ENCODE measurements at places on chromosomes 2 and 18.

DNA sequence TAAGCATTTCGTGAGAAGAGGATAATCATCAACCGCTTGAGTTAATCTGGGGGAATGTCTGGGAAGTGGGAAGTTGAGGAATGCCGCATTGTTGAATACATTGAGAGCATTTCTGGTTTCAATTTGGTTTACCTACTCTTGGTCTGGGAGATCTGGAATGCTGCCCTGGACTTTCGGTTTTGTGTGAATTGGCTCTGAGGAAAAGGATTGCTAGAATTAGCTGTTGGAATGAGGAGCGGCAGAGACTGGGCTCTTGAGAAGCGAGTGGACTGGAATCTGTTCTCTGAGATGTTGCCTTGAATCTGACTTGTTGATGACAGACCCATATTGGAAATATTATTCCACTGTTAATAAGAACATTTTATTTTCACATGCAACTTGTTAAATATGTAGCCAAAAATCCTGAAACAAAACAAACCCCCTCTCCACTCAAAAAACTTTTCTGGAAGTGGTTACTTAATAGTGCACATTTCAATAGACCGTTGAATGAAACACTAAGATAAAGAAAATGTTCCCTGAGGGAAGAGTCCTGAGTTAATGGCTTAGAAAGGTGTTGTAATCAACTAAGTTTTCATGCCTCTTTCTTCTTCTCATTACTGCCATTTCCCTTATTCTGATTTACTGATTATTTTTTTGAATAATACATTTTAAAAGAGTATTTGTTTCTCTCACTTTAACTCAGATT, 50.8 kb downstream of the PTPRM start:
- peak; percentile 17 for DNase-seq

GRCh38 chr2:41963661-41964525, 83.9 kb upstream of the PKDCC start:
- DNase-seq, result no peak

DNA sequence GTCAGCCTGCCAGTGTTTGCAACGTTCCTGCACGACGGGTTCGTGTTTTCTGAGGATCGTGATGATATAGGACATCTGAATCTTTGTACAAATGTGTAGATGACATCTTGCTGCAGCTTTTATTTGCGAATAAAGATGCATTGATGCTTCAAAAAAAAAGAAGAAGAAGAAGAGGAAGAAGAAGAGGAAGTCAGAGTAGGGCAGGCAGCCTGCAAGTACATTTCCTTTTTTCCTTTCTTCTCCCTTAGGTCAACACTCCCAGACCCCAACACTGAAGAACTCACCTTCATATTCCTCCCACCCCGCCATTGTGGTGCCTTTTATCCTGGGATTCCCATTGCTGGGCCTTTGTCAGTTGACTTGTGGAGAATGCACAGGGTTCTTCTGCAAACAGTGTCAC, 91.5 kb downstream of the FHOD3 start:
- DNase-seq, result no peak

GRCh38 chr2:158756976-158757375, 38.1 kb upstream of the DAPL1 start:
- no peak for DNase-seq

DNA sequence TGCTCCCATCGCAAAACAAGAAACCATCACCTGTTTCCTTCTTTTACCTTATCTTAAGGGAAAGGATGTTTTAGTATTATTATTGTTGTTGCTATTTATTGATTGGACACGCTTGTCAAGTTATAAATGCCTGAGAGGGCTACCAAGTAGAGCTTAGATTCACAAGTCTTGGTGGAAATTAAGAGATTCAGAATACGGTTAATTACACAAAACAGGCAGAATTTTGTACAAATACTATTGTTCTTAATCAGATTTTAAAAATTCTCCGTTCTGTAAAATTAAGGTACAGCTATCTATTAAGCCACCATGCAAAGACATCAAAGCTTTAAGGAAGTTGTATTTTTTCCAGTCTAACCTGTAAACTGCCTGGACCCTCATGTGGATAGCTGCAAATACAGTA, 1.1 kb upstream of the ZNF521 start:
- DNase-seq, result no peak

DNA sequence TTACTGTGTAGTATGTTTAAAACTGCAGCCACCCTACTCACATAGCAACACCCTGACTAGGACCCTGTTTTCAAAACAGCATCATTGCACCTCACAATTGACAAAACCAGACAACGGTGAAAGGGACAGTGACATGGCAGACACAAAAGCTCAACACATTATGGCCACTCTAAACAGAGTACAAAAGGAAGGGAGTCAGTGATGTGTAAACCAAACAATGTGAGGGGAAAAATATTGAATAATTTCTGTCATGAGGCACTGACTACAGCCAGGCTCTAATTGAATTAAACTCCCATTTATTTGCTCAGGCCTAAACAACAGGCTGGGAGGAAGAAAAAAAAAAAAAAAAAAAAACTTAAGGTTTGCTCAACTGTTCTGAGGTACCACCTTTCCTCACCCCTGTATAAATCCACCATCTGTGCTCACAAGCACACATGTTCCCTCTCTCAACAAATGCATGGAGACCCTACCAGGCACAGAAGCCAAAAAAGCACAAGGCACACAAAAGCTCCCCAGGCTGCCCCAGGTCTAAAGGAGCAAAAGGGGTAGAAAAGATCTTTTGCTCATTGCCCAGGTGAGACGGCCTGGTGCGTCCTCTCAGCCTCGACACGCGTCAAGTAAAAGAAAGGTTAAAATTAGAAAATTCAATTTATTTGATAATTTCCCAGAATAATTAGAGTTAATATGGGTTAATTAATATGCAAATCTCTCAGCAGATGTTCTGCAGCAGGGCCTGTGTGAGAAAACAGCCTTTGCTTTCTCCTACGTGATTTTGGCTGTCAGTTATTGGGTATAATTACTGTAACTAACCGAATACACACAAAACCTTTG, 80.9 kb downstream of the ZEB2 start:
- DNase-seq, result no peak

GRCh38 chr2:46548103-46548486, 68.7 kb downstream of the TMEM247 start:
- no peak for DNase-seq

- DNase-seq, result no peak
Measured at GRCh38 chr2:191486584-191487320, 191.2 kb upstream of the NABP1 start.

DNA sequence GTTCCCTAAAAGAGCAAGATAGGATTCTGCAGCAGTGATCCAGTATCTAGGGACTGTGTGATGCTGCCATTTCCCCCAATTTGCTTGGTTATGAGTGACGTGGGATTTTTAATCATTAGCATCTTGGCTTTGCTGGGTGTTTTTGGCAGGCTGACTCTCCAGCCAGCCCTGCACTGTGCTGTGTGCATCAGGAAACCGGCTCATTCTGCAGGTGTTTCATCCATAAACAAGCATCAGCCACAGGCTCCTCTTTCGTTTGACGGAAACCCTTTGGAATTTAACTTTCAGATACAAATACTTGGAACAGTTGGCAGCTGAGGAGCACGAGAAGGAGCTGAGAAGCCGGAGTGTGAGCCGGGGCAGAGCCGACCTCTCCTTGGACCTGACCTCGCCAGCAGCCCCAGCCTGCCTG, 135.9 kb downstream of the TPGS2 start:
- DNase-seq, result no peak

DNA sequence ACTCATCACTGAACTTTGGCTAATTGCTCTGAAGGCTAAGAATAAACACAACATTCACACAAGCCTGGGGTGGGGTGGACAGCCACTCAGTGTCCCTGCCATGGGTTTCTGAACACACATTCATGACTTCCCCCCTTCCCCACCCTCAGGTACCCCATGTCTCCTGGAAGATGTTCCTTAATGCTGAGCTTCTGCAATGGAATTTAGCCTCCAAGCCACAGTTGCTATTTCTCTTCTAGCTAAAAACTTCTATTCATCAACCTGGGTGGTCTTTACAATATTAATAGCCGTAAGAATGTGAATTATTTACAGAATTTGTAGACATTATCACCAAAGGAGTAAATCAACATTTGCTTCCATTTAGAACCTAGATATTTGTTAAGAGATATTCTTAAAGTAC, 175.1 kb downstream of the ACKR3 start:
- DNase-seq, result no peak

DNA sequence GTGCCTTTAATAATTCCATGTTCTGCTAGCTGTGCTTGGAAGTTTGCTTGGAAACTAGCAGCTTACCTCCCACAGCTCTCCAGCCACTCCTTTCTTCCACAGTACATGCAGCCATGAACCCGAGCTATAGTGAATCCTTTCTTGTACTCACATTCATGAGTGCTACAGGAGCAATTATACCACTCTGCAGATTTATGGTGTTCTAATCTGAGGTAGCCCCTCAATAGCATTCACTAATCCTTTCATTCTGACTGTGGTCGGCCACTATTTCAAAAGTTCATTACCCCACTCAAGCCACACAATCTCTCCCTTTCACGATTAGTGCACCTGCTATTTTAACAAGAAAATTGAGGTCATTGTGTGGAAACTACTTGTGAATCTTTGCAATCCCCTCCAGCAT, 53.2 kb downstream of the CSRNP3 start:
- no peak for DNase-seq

- DNase-seq, result no peak
Measured at GRCh38 chr2:53475766-53476165, 291.8 kb upstream of the CHAC2 start.

- no peak for DNase-seq
Measured at GRCh38 chr2:105731511-105731910, 13.2 kb upstream of the NCK2 start.

GRCh38 chr2:19863303-19864041, 38.3 kb downstream of the TTC32 start:
- no peak for DNase-seq

- DNase-seq, result no peak
Measured at GRCh38 chr2:1600191-1601066, 143.9 kb downstream of the PXDN start.

- no peak for DNase-seq
Measured at GRCh38 chr2:111626037-111626864, 257.7 kb downstream of the ANAPC1 start.

DNA sequence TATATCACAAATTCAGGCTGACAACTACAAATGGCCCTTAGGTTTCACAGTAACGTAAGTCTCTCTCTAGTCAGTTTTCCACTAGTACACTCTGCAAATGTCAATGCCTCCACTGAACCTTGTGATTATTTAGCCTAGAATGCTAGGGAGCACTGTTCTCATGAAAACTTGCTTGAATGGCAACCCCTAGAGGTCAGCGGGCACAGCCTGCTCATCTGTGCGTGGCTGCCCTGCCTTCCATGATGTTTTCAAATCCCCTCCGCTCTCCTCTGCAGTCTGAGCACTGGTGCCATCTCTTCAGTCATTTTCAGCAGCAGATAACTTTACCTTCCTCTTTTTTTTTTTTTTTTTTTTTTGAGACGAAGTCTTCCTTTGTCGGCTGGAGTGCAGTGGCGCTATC, 84.1 kb upstream of the GULP1 start:
- no peak for DNase-seq

DNA sequence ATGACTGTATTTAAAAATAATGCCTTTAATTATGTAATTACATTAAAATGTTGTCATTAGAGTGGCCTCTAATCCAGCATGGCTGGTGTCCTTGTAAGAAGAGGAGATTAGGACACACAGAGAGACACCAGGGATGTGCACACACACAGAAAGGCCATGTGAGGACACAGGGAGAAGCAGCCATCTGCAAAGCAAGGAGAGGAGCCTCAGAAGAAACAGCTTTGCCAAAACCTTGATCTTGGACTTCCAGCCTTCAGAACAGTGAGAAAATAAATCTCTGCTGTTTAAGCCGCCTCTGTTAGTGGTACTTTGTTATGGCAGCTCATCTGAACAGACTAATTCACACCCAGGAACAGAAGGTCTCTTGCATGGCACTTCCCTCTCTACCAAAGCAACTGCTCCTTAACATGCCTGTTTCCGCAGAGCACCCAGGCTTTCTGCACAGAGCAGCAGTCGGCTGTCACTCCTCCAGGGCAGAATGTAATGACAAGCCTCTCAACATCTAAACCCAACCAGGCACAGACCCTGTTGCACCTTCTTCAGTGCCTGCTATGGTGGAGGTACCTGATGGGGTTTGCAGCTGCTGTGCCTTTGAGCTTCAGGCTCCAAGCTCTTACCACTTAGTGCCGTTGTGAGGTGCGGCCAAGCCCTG, 377.7 kb downstream of the TDRD15 start:
- DNase-seq, result no peak

DNA sequence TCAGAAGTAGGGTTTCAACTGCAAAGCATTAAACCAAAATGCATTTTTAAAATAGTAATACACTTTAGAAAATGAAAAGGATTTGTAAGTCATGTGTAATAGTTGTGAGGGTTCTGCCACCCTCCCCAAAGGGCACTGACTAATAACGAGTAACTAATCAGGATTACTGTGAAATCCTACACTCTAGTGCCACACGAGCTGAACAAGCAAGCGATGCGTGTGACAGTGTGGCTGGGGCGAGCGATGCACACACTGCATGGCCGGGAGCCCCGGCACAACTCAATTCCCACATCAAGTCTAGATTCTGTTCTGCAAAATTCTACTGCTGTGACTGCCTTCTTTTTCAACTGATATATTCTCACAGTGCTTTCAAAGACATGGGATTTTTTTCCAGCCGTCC, 156.4 kb downstream of the SEPTIN10 start:
- DNase-seq, result no peak

DNA sequence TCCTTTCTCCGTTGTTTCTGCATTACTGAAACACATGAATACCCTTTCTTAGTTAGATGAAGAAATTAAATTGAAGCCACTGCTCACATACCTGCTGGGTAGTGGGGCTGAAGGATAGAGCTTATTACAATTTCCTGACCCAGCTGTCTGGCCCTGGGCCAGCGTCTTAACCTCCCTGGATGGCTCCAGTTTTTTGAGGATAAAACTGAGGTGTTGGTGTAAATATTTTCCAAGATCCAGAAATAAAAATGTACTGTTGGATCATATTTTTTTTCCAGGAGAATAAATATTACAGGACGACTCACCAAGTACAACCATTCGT, 3.5 kb downstream of the RNF144A start:
- no peak for DNase-seq

DNA sequence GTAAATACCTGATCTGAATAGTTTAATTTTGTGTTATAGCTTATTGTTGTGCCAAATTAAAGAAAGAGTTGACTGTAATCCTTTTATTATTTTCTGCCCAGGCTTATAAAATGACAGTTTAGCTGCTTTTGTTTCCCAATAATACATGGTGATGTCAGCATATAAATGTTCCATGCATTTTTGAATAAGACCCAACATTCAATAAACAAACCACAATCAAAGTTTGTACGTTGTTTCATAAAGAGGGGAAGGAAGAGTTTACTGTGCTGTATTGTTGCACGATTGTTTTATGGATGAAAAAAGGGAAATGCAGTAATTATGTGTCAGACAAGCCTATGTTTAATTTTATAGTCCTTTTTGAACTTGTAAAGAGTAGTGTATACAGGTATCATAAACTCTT, 177.2 kb upstream of the SCN7A start:
- no peak for DNase-seq
